ENCODE measurements at places on chromosomes 6 and 20.

- DNase-seq: no peak
- no peaks in the 10 kb centered on the region for H3K27me3 ChIP-seq
- no peaks in the 10 kb centered on the region for H3K4me1 ChIP-seq
- H3K27ac ChIP-seq: no peak overlapping the region
- no peaks in the 10 kb centered on the region for H3K36me3 ChIP-seq
Measured at GRCh38 chr20:24827603-24828295, 121.3 kb upstream of the CST7 start.

DNA sequence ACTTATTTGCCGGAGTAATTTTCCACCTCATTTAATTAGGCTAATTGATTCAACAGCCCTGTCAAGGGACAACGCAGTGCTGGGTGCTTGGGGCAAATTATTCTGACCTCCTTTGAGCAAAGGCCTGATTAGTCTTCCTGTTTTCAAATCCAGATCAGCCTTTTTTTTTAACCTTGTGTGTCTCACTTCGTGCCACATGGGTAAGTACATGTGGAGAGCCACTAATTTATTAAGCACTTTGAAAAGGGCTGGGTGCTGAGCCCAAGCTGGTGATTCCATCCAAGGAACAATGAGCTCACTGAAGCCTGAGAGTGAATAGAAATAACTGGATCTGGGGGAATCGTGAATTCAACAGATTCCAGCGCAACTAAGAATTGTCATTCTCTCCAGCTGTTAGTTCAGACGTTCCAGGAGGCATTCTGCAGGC is 229.3 kb downstream of the CLIC5 start:
- no peak overlapping the region for H3K4me3 ChIP-seq
- no peaks in the 10 kb centered on the region for H3K4me1 ChIP-seq
- no peak for DNase-seq
- no peaks in the 10 kb centered on the region for H3K27me3 ChIP-seq
- H3K36me3 ChIP-seq: no peaks in the 10 kb centered on the region

GRCh38 chr6:44989391-44989790 is 338.7 kb upstream of the RUNX2 start:
- no peaks in the 10 kb centered on the region for H3K36me3 ChIP-seq
- H3K27ac ChIP-seq: no peak overlapping the region
- DNase-seq: no peak
- H3K4me3 ChIP-seq: no peak overlapping the region

DNA sequence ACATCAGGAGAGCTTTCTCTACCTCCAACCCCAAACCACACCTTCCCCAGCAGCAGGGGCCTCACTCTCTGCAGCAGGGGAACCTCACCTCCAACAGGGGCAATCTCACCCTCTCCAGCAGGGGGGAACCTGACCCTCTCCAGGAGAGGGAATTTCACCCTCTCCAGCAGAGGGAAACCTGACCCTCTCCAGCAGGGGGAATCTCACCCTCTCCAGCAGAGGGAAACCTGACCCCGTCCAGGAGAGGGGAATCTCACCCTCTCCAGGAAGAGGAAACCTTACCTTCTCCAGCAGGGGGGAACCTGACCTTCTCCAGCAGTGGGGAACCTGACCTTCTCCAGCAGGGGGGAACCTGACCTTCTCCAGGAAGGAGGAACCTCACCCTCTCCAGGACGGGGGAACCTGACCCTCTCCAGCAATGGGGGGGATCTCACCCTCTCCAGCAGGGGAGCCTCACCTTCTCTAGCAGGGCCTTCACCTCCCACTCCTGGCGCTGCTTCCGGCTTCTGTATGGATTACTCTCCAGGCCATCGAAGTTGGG is 3.1 kb downstream of the B3GALT4 start:
- H3K27ac ChIP-seq: no peak overlapping the region
- no peak overlapping the region for H3K4me3 ChIP-seq
- H3K4me1 ChIP-seq: peaks cover 13% of the 10 kb centered on the region

DNA sequence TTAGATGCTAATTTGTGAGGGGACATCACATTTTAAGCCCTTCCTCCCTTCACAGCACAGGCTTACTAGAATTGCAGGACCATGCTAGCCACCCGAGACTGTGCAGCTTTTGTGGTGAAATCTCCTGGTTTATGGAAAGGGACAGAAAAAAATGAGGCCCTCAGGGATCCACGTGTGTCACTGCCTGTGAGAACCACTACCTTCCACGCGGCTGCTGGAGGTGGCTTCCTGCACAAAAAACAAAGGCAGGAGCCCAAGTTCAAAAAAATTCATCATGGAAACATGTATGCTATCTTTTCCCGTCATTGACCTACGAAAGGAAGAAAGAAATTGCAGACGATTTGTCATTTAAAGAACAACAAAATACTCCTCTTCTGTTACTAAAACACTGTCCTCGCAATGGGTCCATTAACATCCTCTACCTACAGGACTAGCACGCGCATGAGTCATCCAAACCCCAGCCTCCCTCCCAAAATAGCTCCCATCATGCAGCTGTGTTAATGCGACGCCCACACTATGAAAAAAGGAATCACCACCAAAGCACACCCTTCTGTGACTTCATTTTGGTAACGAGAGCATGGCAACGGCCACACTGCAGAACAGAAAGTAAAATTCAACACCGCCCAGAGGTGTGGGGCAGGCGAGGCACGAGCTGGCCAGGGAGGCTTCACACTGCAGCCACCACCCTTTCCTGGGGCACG is 45.7 kb downstream of the RAMACL start:
- H3K36me3 ChIP-seq: no peaks in the 10 kb centered on the region
- no peak for DNase-seq
- H3K4me3 ChIP-seq: no peak overlapping the region
- H3K27me3 ChIP-seq: no peaks in the 10 kb centered on the region
- H3K27ac ChIP-seq: no peak overlapping the region

- no peaks in the 10 kb centered on the region for H3K27me3 ChIP-seq
- H3K36me3 ChIP-seq: no peaks in the 10 kb centered on the region
- H3K4me3 ChIP-seq: no peak overlapping the region
- H3K4me1 ChIP-seq: no peaks in the 10 kb centered on the region
- DNase-seq: no peak
Measured at GRCh38 chr6:114833211-114833610, 490.4 kb upstream of the HS3ST5 start.

DNA sequence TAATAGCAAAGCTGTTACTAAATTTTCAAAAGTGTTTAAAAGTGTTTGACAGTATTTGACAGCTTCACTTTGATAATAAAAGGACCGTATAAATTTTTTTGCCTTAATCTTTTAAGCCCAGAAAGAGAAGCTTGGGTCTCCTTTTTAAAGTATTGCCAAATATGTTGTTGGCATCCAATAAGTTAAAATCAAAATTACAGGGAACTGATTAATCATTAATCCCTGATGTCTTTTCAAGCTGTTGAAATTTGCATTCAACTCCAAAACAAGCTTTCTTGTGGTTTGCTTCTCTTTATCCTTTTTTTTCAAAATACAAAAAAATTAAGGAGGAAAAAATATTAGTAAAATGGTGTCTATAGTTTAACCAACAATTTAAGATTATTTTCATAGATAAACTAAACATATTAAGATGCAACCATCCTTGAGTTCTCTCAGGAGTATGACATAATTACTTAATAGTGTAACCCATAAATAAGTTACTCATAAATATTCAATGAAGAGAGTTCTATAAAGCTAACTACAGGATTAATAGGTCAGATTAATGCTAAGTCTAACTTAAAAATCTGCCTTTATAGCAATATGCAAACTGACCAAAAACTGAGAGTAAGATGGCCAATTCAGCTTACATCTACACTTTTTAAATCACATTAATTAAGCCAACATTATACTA is 27.0 kb upstream of the CALHM6 start:
- H3K4me3 ChIP-seq: no peak overlapping the region
- H3K36me3 ChIP-seq: no peaks in the 10 kb centered on the region
- no peak overlapping the region for H3K27ac ChIP-seq
- no peaks in the 10 kb centered on the region for H3K4me1 ChIP-seq
- no peak for DNase-seq

DNA sequence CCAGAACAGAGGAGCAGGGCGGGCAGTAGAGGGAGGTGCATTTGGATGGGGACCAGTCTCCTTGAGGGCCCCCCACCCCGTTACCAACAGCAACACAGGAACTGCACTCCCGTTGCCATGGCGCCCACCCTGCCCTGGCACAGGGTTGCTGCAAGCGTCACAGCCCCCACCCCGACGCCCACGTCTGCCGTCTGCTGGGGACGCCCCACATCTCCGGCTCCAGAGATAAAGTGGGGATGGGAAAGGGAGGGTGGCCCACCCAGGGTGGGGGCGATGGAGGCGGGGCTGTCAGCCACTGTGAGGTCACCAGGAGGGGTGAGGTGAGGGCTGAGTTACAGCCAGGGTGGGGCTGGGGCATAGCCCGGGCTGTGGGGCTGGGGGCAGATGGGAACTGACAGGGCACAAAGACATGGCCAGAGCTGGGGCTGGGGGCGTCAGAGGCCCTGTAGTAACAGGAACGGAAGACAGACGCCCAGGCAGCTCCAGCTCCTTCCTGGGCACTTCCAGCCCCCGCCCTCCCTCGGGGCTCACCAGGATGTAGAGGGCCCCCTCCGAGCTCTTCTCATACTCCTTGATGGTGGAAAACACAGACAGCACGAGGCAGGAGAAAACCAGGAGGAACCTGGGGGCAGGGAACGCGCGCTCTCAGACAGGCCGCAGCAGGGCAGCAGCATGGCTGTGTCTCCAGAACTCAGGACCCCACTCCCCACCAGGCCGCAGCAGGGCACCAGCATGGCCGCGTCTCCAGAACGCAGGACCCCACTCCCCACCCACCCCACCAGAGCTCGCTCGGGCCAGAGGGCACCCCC is 26.0 kb downstream of the KCNQ2 start:
- no peaks in the 10 kb centered on the region for H3K27me3 ChIP-seq
- no peak overlapping the region for H3K4me3 ChIP-seq
- no peak overlapping the region for H3K27ac ChIP-seq

DNA sequence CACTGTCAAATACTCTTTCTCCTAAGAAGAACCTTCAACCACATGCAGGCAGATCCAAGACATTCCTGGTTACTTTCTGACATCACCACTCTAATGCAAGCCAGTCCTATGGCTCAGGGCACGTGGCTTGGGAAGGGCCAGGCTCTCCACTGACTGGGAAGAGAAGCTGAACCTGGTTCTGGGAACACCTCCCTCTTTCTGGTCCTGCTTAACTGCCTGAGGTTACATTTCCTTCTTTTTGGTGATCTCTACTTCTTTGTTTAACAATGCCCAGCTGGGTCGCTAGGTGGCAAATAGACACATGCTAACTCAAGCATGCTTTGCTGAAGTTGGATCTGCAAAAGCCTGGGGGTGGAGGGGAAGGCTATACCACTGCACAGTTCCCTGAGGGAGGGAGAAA is 249.8 kb downstream of the GMDS start:
- no peak for DNase-seq
- H3K4me3 ChIP-seq: no peak overlapping the region
- H3K27ac ChIP-seq: no peak overlapping the region
- H3K27me3 ChIP-seq: no peaks in the 10 kb centered on the region

- no peaks in the 10 kb centered on the region for H3K4me1 ChIP-seq
- H3K27ac ChIP-seq: no peak overlapping the region
- H3K36me3 ChIP-seq: no peaks in the 10 kb centered on the region
- peak; percentile 6 for DNase-seq
- H3K27me3 ChIP-seq: no peaks in the 10 kb centered on the region
Measured at GRCh38 chr6:159077123-159077522, 32.3 kb upstream of the TAGAP start.

GRCh38 chr6:128403618-128404444 is 116.6 kb downstream of the PTPRK start:
- H3K27me3 ChIP-seq: no peaks in the 10 kb centered on the region
- no peak overlapping the region for H3K27ac ChIP-seq
- DNase-seq: no peak
- no peaks in the 10 kb centered on the region for H3K36me3 ChIP-seq
- H3K4me1 ChIP-seq: no peaks in the 10 kb centered on the region
- no peak overlapping the region for H3K4me3 ChIP-seq

GRCh38 chr6:167497428-167498056 is 172.7 kb downstream of the TTLL2 start:
- H3K36me3 ChIP-seq: no peaks in the 10 kb centered on the region
- no peaks in the 10 kb centered on the region for H3K4me1 ChIP-seq
- H3K27ac ChIP-seq: no peak overlapping the region
- no peak overlapping the region for H3K4me3 ChIP-seq
- DNase-seq: no peak

GRCh38 chr20:4545526-4545925 is 176.2 kb upstream of the PRND start:
- H3K27ac ChIP-seq: no peak overlapping the region
- no peaks in the 10 kb centered on the region for H3K36me3 ChIP-seq
- H3K4me3 ChIP-seq: no peak overlapping the region
- H3K4me1 ChIP-seq: no peaks in the 10 kb centered on the region
- no peak for DNase-seq
- no peaks in the 10 kb centered on the region for H3K27me3 ChIP-seq

- H3K27ac ChIP-seq: no peak overlapping the region
- no peak overlapping the region for H3K4me3 ChIP-seq
- peaks cover 8% of the 10 kb centered on the region for H3K27me3 ChIP-seq
- H3K36me3 ChIP-seq: no peaks in the 10 kb centered on the region
- no peaks in the 10 kb centered on the region for H3K4me1 ChIP-seq
Measured at GRCh38 chr6:133235221-133235620, 5.9 kb upstream of the EYA4 start.

- DNase-seq: no peak
- no peaks in the 10 kb centered on the region for H3K27me3 ChIP-seq
- H3K4me1 ChIP-seq: peaks cover 4% of the 10 kb centered on the region
Measured at GRCh38 chr20:3896302-3896701, 7.1 kb downstream of the PANK2 start.

Measured in colonic mucosa (tissue), 4 donors.